ENCODE measurements at places on chromosomes 7 and 10.

GRCh38 chr10:96718304-96718990 lies 1.9 kb downstream of the PIK3AP1 start:
- DNase-seq: no peak

- no peak for DNase-seq
Observed at GRCh38 chr7:33829536-33829935, 75.8 kb upstream of the BMPER start.

DNA sequence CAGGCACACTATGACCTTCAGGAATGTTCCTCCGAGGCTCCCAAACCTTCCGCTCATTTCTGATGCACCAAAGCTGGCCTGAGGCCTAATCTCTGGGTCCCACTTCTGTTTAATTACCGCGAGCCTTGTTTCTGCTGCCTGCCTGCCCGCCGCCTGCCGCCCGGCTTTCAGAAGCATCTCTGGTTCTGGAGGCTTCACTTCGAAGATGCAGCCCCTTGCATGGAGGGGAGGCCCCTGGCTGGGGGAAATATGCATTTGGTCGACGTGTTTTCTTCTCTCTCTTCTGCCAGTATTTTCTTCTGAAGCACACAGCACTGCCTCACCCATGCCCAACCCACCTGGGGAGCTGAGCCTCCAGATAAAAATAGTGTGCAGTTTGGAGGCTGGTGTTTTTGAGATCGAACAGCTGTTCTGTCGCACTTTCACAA lies 166.9 kb downstream of the PAXIP1 start:
- DNase-seq: no peak

DNA sequence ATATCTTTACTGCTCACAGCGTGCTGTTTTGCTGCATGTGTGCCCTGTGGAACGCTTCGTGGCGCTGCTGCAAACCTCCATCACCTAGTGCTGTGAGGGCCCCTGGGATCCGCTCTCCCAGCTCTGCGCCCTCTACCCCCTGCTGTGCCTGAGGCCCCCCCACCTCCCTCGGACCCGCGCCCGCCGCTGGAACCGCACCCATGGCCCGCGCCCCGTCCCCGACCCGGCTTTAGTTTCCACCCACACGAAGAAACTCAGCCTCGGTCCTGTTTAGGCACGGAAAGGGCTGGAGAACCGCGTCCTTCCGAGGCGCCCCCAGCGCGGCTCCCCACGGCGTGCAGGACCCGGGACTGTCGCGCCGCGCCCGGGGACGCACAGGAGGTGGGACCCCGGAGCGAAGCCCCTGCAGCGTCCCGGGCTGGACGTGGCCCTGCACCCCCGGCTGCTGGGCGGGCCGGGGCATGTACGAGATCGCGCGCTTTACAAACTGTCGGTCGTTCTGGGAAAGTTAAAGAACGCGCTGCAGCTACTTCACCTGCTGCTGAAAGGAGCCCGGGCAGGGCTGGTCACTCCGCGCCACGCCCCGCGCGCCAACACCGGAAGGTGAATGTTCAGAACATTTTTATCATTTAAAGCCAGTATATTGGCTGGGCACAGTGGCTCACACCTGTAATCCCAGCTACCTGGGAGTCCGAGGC lies 54.3 kb downstream of the BMS1 start:
- no peak for DNase-seq

DNA sequence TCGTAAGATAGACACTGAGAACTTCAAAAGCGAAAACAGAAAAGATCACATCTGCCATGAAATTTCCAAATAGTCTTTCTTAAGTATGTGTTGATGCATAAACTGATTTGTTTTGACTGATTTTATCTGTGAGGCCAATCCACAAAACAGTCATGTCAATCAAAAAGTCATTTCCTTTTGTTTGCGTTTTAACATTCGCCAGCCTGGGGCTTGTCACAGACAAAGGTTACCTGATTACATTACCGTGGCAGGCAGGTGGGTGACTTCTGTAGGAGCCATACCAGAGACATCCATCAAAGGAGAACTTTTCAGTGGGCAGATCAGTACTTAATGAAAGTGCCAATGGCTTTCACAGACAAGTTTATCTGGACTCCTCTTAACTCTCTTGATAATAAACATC lies 45.5 kb upstream of the BET1 start:
- no peak for DNase-seq

GRCh38 chr10:23106331-23107072 lies 11.1 kb downstream of the MSRB2 start:
- no peak for DNase-seq

DNA sequence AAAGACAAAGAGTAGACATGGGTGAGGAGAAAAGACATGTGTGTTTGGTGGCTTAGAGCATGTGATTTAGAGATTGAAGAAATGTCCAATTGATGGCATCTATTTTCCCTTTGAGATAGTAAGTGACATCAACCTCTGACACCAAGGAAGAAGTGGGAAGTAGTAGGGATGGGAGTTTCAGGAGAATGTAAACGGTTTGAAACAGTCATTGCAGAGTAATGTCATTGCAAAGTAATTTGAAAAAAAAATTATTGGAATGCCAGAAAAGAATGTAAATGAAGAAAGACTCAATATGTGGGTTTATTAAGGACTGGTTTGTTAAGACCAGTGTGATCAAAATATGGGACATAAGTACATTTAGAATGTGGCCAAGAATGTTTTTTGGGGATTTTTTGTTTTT lies 26.6 kb downstream of the GNG11 start:
- DNase-seq: no peak

GRCh38 chr7:1704811-1705738 lies 35.0 kb downstream of the ELFN1 start:
- no peak for DNase-seq
